NCI-H2029 treated with DMSO at 0.1 percent for 48 hours (cell line): ENCODE measurements at places on chromosomes 1 and 21.
A peak's percentile ranks its signal among the peaks of the same experiment; 100 is the strongest.

GRCh38 chr1:159746666-159747065, 32.3 kb upstream of the CRP start:
- no peak for DNase-seq

- DNase-seq = no peak
These were observed 284.5 kb upstream of the USP25 start for GRCh38 chr21:15445327-15445726.

GRCh38 chr1:90946630-90947029, 75.2 kb downstream of the ZNF644 start:
- no peak for DNase-seq

GRCh38 chr1:226987623-226988333, 47.7 kb downstream of the COQ8A start:
- no peak for DNase-seq

GRCh38 chr1:2460203-2460602, 15.9 kb upstream of the PLCH2 start:
- no peak for DNase-seq

DNA sequence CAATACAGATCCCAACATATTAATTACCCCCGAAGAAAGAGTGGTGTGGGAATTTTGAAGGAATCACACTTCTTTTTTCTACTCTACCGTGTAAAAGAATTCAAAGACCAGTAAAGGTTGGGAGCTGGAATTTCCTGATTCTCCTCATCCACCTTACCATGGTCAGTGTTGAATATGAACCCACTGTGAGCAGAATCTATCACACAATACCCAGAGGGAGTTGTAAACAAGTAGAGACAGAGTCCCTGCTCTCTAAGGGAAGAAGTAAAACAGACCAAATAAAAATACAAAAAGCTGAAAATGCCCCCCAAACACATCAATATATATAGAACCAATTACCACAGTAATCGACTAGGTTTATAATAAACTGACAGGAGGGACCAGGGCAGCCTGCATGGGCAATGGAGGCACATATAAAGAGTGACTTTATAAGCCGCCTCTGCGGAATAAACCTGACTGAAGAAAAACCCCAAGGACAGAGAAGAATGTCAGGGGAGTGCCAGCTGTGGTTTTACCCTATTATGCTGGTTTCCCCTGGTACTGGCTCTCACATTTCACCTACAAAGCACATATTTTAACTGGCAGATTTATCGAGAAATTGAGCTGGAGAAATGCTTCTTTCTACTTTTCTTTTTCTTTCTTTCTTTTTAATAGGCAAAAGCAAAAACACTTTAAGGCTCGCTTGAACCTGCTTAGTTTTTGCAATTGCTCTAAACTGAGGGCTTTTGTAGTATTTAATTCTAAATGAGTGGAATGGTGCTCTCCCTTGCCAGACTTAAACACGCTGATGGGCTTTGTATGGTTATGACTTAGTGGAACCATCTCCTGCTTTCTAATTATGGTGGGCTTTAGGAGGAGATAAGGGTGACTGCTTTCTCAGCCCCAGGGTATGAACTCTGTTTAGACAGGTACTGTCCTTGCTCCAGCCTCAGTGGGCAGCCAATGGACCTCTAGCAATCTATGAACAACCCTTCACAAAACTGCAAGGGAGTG, 244.8 kb downstream of the ASTN1 start:
- DNase-seq = no peak

DNA sequence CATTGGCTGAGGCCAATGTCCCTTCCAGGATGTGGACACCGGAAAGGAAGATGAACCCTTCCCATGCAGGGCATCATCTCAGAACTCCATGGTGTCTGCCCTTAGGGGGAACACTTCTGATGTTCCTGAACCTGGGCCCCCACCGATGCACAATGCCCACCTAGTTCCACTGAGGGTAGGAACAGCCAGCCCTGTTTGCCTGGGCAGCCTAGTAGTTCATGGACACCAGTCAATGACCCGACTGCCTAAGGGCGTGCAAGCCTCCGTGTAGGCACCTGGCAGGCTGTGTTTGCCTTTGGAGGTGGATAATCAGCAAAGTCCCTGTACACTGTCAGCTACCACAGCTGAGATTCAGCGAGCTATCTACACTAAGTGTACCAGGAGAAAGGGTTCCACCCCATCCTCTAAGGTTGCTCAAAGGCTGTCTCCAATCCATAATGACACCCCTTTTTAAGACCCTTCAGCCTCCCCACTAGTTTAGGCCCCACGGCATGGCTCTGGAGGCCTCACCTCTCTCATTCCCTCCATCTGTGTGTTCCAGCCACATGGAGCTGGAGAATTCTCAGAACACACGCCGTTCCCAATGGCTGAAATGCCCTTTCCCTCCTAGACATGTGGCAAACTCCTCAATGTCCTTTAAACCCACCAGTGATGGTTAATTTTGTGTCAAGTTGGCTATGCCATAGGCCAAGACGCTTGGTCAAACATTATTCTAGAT, 124.8 kb upstream of the EDN2 start:
- no peak for DNase-seq

- no peak for DNase-seq
These were observed 21.3 kb downstream of the SERINC2 start for GRCh38 chr1:31434101-31434871.

GRCh38 chr1:181669246-181669645, 185.9 kb downstream of the CACNA1E start:
- no peak for DNase-seq

- DNase-seq = peak; percentile 7
These were observed 7.6 kb upstream of the CLCA2 start for GRCh38 chr1:86416343-86416742.

DNA sequence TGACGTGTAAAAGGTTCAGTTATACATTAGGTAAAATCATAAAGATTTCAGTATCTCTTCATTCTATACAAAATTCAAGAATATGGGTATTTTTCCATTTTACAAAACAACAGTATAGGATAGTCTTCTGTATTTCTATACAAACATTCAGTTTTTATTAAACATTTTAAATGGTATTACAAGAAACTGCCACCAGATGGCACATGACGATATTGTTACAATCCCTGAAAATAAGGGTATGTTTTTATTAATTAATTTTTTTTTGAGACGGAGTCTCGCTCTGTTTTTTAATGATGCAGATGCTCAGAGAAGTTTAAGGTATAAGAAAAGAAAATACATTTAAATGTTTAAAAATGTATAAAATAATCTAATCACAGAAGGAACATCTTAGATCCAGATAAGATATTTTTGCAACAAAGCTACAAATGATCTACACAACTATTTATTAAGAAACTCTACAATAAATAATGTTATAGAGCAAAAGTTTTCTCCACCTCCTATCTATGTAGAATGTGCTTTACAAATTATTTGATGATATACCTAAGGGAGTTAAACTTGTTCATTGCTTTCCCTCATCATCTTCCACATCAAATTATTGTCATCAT, 23.5 kb upstream of the RSBN1 start:
- no peak for DNase-seq

- DNase-seq = no peak
These were observed 19.0 kb downstream of the BTG2 start for GRCh38 chr1:203324105-203325025.

DNA sequence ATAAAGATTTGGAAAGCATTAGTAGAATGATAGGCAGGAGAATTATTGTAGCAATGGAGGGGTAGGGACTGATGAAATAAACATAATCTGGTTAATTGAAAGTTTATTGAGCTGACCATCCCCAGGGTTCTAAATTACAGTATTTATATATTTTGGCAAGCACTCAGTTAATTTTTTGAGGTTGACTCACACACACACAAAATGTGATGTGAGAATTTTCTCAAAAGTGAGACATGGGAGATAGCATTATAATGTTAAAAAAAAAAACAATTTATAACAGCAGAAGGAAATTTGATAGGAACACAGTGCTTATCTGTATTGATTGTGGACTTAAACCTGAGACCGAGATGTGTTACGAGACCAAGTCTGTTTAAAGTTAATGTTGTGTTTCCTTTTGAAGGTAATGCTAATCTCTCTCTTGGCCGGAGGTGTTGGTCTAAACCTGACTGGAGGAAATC, 24.6 kb downstream of the TRIM45 start:
- no peak for DNase-seq

DNA sequence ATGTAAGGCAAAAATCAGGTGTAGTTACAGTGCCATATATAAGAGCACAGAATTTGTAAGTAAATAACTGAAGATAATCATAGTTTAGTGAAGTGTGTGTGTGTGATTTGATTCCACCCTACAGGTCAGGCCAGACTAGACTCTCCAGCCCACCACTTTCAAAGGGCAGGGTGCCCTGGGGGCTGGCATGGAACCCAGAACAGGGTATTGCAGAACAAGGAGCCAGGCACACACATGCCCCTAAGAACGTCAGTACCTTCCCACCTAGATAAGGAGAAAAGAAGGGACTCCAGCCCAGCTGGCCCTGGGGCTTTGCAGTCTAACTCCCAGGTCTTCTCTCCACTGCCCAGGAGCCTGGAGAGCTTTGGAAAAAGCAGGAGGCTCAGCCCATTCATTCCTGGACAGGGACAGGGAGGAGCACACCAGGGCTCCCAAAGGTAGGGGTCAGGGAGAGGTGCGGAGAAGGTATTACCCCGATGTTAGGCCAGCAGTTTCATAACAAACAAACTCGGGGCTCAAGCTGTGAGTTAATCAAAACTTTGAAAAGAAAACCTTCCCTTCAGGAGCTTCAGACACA, 149.7 kb upstream of the VANGL1 start:
- no peak for DNase-seq

GRCh38 chr1:206794294-206794908, 22.1 kb upstream of the IL10 start:
- no peak for DNase-seq

GRCh38 chr1:193356249-193356648, 169.8 kb upstream of the B3GALT2 start:
- no peak for DNase-seq

DNA sequence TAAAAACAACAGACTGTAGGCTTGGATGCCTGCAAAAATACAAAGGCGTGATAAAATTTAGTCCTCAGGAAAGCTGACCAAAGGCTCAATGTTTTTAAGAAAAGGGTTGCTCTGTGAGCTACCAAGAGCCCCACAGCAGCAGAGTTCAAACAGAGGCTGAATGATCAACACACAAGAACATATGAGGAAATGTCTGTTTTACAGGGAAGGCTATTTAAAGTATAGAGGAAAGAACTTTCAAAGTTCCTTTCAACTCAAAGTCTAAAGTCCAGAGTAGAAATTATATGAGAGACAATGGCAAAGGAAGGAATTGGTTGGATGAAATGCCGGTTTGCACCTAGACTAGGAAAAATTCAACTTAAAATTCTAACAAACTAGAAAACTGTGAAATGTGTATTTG, 8.6 kb downstream of the CLSTN1 start:
- no peak for DNase-seq

DNA sequence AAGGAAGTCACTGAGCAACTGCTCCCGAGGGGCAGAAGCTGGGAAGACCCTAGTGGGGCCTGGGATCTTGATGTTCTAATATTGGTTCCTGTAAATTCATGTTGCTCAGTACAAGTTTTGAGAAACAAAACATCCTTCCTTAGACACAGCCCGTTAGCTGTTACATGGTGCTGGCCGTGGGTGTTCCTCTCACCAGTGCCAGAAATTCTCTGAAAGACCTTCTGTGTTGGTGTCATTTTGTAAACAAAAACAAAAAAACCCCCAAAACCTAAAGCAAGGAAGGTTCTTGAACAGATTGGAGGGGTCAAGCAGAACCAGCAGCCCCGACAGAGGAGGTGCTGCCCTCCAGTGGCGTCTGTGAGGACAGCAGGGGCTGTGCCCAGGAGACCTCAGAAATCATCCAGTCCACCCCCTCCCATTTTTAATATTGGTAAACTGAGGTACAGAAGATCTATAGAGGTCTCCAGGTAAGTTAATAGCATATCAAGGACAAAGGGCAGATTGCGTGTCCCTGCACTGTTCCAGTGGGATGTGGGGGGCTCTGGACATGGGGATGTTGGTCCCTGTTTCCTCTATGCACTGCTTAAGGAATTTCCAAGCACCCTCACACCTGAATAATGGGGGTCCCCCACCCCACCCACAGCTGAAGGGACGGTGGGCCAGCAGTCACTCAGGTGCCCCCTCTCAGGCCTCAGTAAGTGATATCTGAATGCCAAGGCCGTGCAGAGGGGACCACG, 38.2 kb downstream of the SLC2A7 start:
- no peak for DNase-seq

DNA sequence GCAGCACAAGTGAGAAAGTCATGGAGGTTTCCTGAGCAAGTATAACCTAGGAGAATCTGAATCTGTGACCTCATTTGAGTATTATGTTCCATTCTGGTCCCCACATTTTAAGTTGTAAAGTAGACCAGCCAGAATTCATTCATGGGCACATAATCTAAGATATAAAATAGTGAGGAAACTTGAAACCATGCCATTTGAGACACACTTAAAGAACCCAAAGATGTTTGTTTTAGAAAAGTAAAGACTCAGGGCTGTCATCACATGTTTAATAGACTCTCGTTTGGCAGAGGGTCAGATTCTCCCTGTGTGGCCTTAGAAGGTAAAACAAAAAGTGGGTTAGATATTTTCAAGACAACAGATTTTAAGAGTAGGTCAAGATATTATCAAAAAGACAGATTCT, 6.4 kb downstream of the SZT2 start:
- peak; percentile 38 for DNase-seq
